ENCODE measurements at places on chromosomes 5 and 9. TPM values are rescaled to one million over a fixed set of nuclear protein-coding genes. Genes with fewer than 3 reads are reported as not detected.

The PLAC8L1 gene
- polyA plus RNA-seq = 1.3 TPM

The BASP1 gene
- polyA plus RNA-seq = 19.4 TPM

- no peak for DNase-seq
These were observed 433.1 kb downstream of the CHSY3 start for GRCh38 chr5:130337179-130337888.

DNA sequence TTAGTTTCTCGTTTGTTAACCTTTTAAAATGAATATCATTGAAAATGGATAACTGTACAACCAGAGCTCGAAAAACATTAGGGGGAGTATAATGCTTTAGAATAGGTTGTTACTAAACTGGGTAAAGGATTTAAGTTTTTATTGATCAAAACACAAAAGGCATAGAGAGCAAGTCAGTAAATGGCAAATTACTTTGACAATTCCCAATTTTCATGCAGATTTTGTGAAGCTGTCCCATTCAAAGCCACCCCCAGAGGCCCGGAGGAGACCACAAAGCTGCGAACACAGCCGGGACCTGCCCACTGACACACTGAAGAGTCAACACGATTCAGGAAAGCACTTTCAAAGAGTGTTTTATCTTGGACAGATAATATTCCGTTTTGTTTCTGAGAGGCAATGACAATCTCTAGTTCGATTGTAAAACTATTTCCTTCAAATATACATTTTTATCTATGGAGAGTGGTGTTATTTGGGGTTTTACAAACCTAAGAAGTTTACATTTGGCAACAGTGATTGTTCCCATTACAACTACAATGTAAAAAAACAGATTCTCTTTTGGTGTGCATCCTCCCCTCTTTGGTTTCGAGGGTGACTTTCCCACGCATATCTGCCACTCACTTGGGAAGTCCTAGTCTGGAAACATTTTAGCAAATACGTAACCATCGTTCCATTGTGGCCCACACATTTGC lies 182.6 kb upstream of the TBCA start:
- DNase-seq = no peak

All from hindlimb muscle (tissue), 1 donor.